ENCODE measurements at places on chromosomes 1 and 21. TPM values are rescaled to one million over a fixed set of nuclear protein-coding genes. Genes with fewer than 3 reads are reported as not detected.

- DNase-seq = no peak
- H3K4me1 ChIP-seq = peaks cover 2% of the 10 kb centered on the region
- H3K36me3 ChIP-seq = no peaks in the 10 kb centered on the region
- no peak overlapping the region for H3K27ac ChIP-seq
These were observed 1.7 kb upstream of the PRCC start for GRCh38 chr1:156765666-156766065.

- H3K4me1 ChIP-seq = no peaks in the 10 kb centered on the region
- no peaks in the 10 kb centered on the region for H3K36me3 ChIP-seq
- DNase-seq = no peak
- H3K27me3 ChIP-seq = no peaks in the 10 kb centered on the region
- H3K4me3 ChIP-seq = no peak overlapping the region
These were observed 53.2 kb downstream of the CNN3 start for GRCh38 chr1:94873520-94874351.

DNA sequence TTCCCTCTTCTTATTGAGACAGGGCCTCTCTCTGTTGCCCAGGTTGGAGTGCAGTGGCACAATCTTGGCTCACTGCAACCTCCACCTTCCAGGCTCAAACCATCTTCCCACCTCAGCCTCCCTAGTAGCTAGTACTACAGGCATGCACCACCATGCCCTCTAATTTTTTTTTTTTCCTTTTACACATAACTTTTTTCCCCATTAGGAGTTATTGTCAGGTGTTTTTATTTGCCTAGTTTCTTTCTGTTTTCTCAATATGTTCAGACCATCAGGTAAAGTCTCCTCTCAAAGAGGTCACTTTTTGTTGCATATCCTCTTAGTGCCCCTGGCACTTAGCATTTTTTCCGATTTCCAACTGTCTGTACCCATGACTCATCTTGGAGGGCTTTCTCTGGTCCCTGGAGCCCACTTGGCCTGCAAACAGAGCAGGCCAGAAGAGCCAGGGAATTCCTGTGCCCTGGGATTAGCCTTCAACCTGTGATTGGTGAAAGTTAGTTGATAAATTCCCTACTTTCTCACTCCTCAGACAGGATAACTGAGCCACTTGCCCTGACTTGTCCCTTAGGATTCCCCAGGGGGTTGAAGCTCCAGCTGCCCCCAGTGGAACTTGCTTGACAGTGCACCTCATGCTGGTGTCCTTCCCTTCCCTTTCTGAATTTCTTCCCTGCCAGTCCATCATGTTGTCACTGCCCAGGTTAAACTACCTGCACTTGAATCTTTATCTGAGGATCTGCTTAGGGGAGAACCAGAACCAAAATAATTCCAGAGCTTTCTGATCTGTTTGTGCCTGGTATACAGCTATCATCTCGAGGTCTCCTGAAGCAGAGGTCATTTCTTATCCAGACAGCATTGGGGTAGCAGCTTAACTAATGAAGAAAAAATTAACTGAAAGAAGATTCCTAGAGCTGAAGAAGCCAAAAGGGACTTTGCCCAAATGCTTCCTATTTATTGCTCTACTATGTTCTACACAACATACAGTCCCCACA is 2.4 kb downstream of the NTPCR start:
- DNase-seq = no peak
- H3K4me3 ChIP-seq = no peak overlapping the region
- H3K27me3 ChIP-seq = no peaks in the 10 kb centered on the region
- no peak overlapping the region for H3K27ac ChIP-seq
- no peaks in the 10 kb centered on the region for H3K4me1 ChIP-seq
- no peaks in the 10 kb centered on the region for H3K36me3 ChIP-seq

DNA sequence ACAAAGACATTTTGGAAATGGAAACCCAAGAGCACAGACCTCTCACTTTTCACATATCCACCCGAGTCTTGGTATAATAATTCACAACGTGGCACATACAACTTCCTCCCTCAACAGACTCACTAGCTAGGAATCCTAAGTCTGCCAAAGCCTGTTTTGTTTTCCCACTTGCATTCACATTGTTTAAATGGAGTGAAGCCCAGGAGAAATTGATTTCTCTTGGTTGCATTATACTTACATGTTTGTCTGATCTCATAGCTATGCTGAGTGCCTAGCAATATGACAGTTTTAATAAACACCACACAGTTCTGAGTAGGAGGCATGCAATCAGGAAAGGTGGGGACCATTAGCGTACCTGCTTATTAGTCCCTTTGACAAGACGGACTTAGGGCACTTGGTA is 348.6 kb upstream of the ADGRL4 start:
- no peaks in the 10 kb centered on the region for H3K27me3 ChIP-seq
- H3K36me3 ChIP-seq = no peaks in the 10 kb centered on the region
- no peak for DNase-seq
- H3K27ac ChIP-seq = no peak overlapping the region

DNA sequence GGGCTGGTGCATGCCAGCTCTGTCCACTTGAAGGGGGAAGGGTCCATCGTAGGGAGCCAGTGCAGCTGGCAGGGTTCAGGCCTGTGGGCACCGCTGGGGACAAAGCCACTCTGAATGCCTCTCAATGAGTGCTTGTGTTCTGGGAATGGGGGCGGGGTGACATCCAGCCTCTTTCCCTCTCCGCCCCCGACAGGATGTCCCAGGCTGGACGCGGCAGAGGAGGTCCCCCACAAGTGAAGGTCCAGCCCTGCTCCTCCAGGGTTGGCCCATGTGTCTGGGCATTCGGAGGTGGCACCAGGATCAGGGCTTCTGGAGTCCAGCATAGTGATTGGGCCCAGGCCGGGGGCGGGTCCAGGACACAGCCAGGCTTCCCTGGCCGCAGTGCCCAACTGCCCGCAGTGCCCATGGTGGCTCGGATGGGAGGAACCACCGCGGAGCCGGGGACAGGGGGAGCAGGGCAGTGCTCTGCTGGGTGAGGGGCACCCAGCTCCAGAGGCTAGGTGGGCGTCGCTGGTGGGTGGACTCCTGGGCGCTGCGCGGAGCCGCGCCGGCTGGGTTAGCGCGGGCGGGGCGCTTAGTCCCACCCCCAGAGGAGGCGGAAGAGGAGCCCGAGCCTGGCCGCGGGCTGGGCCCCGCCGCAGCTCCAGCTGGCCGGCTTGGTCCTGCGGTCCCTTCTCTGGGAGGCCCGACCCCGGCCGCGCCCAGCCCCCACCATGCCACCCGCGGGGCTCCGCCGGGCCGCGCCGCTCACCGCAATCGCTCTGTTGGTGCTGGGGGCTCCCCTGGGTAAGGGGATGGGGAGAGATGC is at the start of gene SHISA4:
TSS of gene SHISA4 (plus strand) at position 617 of the 808 bp plus-strand sequence. CDS start at position 714, 97 bp downstream.
- peak within 1 kb of the TSS; percentile 14 for H3K27ac ChIP-seq
- H3K4me3 ChIP-seq = peak within 1 kb of the TSS; percentile 73
- DNase-seq = peak; percentile 95
- H3K4me1 ChIP-seq = no peaks in the 10 kb centered on the region
- no peaks in the 10 kb centered on the region for H3K36me3 ChIP-seq

GRCh38 chr1:66693856-66694255 is 58.4 kb upstream of the DYNLT5 start:
- no peaks in the 10 kb centered on the region for H3K4me1 ChIP-seq
- H3K4me3 ChIP-seq = no peak overlapping the region

DNA sequence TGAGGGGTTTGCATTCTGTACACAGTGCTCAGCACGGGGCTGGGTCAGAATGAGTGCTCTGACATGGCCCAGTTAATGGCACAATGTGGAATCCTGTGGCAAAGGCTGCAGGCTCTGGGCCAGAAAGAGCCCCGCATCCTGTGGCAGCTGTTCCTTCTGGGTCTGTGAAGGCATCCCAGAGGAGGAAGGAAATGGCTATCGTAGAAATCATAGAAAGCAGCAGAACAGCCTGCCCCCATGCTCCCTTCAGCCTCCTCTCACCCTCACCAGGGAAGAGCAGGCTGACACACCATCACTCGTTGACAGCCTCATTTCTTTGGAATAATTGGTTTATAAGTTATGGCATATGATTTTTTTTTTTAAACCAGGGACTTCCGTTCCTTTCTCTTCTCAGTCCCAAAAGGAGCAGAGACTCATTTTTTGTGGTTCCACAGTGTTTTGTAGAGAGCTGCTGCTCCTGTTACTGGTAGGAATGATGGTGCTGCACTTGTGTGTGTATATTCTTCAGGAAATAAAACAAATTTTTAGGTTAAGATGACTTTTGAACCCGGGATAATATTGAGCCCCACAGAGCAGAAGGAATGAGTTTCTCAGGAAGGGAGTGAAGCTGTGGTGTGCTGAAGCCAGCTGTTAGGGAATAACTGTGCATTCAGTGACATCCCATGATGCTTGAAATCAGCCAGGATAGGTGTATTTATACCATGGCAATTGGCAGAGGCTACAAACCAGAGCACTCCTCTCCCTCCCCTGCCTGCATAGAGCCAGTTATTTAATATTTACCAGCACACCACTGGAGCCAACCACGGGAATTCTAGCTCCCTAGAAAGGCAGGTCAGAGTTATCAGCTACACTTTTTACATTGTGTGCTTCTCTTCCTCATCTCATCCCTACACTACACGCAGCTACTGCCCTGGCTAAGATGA is 32.0 kb downstream of the PLXNA2 start:
- no peak for DNase-seq
- no peak overlapping the region for H3K27ac ChIP-seq
- no peaks in the 10 kb centered on the region for H3K36me3 ChIP-seq
- no peaks in the 10 kb centered on the region for H3K4me1 ChIP-seq

- no peak for DNase-seq
- no peaks in the 10 kb centered on the region for H3K36me3 ChIP-seq
- H3K27ac ChIP-seq = no peak overlapping the region
These were observed 491.5 kb downstream of the NUF2 start for GRCh38 chr1:163813251-163813650.

DNA sequence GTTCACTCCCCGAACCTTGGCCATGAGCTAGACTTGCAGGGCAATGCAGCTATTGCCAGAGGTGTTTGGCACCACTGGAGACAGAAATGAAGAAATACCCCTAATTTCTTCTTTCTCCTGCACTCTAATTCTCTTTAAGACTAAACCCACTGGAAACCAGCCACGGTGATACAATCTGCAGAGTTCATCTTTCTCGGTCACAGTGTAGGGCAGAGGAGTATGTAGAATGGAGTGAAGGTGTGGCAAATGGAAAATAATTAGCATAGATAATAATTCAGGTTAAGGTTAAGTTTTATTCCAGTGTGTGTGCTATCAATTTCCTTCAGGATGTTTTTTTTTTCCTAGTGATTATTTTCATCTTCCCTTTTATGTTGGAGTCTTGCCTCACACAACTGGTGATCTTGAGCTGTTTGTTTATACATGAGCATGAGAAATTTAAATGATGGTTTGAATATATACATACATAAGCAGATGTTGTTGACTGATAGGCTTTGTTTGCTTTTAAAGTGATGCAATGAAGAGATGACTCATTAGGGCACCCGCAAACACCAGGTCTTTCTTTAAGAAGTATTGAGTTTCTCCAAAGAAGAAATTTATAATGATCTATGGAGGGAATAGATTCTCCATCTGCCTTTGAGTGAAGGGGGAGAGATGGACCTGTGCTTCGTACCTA is 81.9 kb downstream of the SPATA17 start:
- H3K4me3 ChIP-seq = no peak overlapping the region
- DNase-seq = no peak
- no peaks in the 10 kb centered on the region for H3K36me3 ChIP-seq
- no peak overlapping the region for H3K27ac ChIP-seq
- H3K27me3 ChIP-seq = no peaks in the 10 kb centered on the region
- no peaks in the 10 kb centered on the region for H3K4me1 ChIP-seq

DNA sequence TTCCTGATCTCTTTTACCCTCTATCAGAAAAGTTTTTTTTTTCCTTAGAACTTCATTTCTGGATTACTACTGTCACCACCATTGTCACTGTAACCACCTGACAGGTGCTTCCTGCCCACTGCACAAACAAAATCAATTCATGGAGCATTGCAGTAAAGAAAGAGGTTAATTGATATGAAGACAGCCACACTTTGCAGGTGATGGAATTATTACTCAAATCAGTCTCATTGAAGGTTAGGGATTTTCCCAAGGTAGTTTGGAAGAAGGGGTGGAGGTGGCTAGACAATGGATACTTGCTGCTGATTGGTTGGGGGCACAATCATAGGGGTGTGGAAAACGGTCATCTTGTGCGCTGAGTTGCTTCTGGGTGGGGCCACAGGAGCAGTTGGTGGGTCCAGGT is 230.8 kb upstream of the CACYBP start:
- H3K4me1 ChIP-seq = no peaks in the 10 kb centered on the region
- H3K36me3 ChIP-seq = no peaks in the 10 kb centered on the region
- H3K27ac ChIP-seq = no peak overlapping the region

- DNase-seq = no peak
- H3K27ac ChIP-seq = no peak overlapping the region
- H3K4me1 ChIP-seq = no peaks in the 10 kb centered on the region
These were observed 117.1 kb downstream of the ZNF281 start for GRCh38 chr1:200292699-200293098.

- H3K27me3 ChIP-seq = no peaks in the 10 kb centered on the region
- no peaks in the 10 kb centered on the region for H3K4me1 ChIP-seq
- no peak overlapping the region for H3K4me3 ChIP-seq
- no peaks in the 10 kb centered on the region for H3K36me3 ChIP-seq
- no peak overlapping the region for H3K27ac ChIP-seq
- no peak for DNase-seq
These were observed 206.9 kb upstream of the FGGY start for GRCh38 chr1:59089922-59090457.

DNA sequence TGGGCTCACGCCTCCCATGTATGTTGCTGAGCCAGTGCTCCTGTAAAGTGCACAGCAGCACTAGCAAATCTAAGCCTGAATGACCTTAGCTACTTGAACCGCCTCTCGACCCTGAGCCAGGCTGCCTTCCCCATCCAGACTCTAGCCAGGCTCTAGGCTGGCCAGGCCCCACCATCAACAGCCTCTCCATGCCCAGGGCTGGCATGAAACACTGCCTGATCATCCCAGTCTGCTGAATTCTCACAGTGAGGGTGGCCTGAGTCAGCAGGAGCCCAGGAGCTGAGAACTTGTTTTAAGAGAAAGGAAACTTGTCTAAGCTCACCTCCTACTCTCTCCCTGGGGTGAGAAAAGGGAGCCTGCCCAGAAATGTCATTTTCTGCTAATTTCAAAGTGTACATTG is 733.3 kb downstream of the PTPRU start:
- no peak overlapping the region for H3K4me3 ChIP-seq
- no peaks in the 10 kb centered on the region for H3K27me3 ChIP-seq
- H3K27ac ChIP-seq = no peak overlapping the region
- H3K36me3 ChIP-seq = no peaks in the 10 kb centered on the region

TSPEAR gene
- total RNA-seq = not detected

ILDR2 gene
- 0.66 TPM for total RNA-seq

PPFIA4 gene
- 20.2 TPM for total RNA-seq

PRAMEF8 gene
- not detected for total RNA-seq

RNF186 gene
- not detected for total RNA-seq

PPM1J gene
- 3.7 TPM for total RNA-seq

CYP4B1 gene
- total RNA-seq = 13.6 TPM

SEC16B gene
- total RNA-seq = 2.4 TPM

RHOU gene
- 32.5 TPM for total RNA-seq

NTNG1 gene
- 1.0 TPM for total RNA-seq

WLS gene
- total RNA-seq = 81.5 TPM

CD1B gene
- not detected for total RNA-seq

TMEM240 gene
- total RNA-seq = 7.8 TPM

SELP gene
- total RNA-seq = 9.1 TPM

SERTAD4 gene
- 14.6 TPM for total RNA-seq

KRTAP10-7 gene
- not detected for total RNA-seq
